ENCODE measurements at places on chromosomes 12 and 14.

DNA sequence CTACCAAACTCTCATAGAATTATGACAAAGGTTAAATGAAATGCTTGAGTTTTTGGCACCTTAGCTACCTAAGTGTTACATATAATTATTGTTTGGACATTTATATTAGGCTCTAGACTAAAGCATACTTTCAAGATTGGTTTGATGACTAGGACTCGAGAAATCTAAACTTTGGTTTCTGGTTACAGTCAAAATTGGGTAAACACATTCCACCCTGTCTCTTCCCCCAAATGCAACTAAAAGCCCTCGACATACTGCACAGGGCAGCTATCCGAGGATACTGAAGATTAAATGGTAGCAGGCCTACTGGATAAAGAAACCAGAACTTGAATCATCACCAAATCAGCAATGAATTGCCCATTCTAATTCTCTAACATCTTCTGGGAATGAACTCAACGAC, 369.1 kb downstream of the PRKD1 start:
- no peak for DNase-seq

- no peak for DNase-seq
These were observed 459.0 kb upstream of the ATP2B1 start for GRCh38 chr12:90167518-90168208.

GRCh38 chr12:32033406-32033805, 73.2 kb upstream of the BICD1 start:
- DNase-seq, result no peak

- DNase-seq, result no peak
These were observed 22.4 kb downstream of the MAPK1IP1L start for GRCh38 chr14:55073856-55074255.

DNA sequence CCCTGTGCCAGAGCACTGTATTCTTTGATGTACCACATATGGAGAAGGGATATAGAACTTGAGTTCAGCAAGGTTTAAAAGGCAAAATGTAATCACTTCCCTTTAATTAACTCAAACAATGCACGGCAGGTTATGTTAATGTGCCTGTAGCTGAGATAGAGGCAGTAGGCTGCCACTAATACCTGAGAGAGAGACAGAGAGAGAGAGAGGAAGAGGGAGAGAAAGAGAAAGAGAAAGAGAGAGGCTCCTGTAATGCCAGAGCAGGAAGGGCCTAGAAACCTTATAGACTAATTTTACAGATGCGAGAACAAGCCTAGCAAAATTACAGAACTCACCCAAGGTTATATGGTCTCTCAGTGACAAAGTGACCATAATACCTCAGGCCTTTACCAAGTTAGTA, 679.8 kb downstream of the NRXN3 start:
- no peak for DNase-seq
